HCT116 (cell line): ENCODE measurements at places on chromosomes 3 and 15. TPM values are rescaled to one million over a fixed set of nuclear protein-coding genes. Genes with fewer than 3 reads are reported as not detected.

GRCh38 chr3:23666818-23667217, 138.9 kb upstream of the UBE2E1 start:
- no peak overlapping the region for H3K27ac ChIP-seq
- peaks cover 38% of the 10 kb centered on the region for H3K4me1 ChIP-seq
- DNase-seq, result no peak
- H3K36me3 ChIP-seq, result no peaks in the 10 kb centered on the region
- no peaks in the 10 kb centered on the region for H3K27me3 ChIP-seq

DNA sequence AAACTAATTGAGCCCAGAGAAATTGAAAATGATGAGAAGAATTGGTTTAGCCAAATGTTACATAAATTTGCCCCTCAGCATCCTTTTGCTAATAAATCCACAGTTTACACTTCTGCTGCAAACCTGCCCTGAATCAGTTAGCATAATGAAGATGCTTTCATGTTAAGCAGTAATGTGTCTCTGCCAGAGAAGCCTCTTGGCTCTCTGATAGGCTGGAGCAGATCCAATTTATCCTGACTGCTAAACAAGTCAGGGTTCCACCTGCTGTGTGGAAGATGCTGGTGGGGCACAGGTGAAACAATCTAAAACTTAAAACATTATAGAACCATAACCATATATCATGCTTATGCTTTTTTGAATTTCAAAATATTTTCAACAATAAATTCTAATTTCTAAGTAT, 946.8 kb downstream of the OTOL1 start:
- no peaks in the 10 kb centered on the region for H3K36me3 ChIP-seq
- H3K27ac ChIP-seq, result no peak overlapping the region
- H3K4me3 ChIP-seq, result no peak overlapping the region

The FBXO40 gene
- not detected for total RNA-seq

GRCh38 chr3:44942202-44942921, 33.6 kb downstream of the ZDHHC3 start:
- H3K27ac ChIP-seq, result no peak overlapping the region
- no peak overlapping the region for H3K4me3 ChIP-seq
- no peaks in the 10 kb centered on the region for H3K27me3 ChIP-seq
- peaks cover 11% of the 10 kb centered on the region for H3K4me1 ChIP-seq

GRCh38 chr15:23497710-23498111, 50.7 kb upstream of the GOLGA6L2 start:
- no peaks in the 10 kb centered on the region for H3K4me1 ChIP-seq
- H3K27ac ChIP-seq, result no peak overlapping the region
- peaks cover 10% of the 10 kb centered on the region for H3K27me3 ChIP-seq

DNA sequence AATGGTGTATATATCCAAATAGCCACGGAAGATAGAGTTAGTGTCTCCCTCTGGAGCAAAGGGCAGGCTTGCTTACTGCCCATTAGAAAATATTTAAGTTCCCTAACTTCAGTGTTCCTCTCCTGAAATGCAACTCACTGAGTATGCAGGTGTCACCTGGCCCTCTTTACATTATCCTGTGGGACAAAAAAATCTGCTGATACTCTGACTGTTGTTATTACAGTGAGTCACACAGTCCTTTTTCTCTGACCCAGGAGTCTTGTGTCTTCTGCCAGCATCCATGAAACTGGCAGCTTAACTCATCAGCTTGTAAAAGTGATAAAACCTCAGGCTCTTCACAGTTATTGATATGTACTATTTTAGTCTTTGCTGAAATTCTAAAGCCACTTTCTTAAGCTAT, 42.2 kb upstream of the RASGRF1 start:
- no peaks in the 10 kb centered on the region for H3K36me3 ChIP-seq
- H3K4me3 ChIP-seq, result no peak overlapping the region
- no peak overlapping the region for H3K27ac ChIP-seq
- no peak for DNase-seq
- peaks cover 21% of the 10 kb centered on the region for H3K27me3 ChIP-seq
- H3K4me1 ChIP-seq, result no peaks in the 10 kb centered on the region

The DISP2 gene
- 3.3 TPM for total RNA-seq

GRCh38 chr3:44411031-44411645, 66.3 kb downstream of the ZNF445 start:
- DNase-seq, result no peak
- H3K36me3 ChIP-seq, result no peaks in the 10 kb centered on the region
- H3K4me3 ChIP-seq, result no peak overlapping the region
- no peaks in the 10 kb centered on the region for H3K4me1 ChIP-seq
- no peak overlapping the region for H3K27ac ChIP-seq

DNA sequence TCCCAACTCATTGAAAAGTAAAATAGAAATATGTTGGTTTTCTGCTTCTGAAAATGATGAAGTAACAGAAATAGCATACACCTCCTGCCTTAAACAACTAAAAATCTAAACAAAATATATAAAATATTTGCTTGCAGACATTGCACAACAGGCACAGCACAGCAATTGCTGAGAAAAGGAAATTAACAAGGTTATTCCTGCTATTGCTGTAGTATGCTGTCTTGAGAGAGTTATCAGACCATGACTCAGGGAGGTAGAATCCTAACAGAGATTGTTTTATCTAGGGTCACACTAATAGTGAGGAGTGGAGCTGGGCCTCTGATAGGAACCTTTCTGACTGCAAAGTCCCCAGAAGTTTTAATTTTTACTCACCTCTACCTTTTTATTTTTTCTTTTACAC, 72.6 kb downstream of the ZBTB20 start:
- H3K27me3 ChIP-seq, result no peaks in the 10 kb centered on the region
- no peak overlapping the region for H3K4me3 ChIP-seq
- peaks cover 8% of the 10 kb centered on the region; the same call in 1 of the 2 replicates for H3K4me1 ChIP-seq
- no peak overlapping the region for H3K27ac ChIP-seq
- no peaks in the 10 kb centered on the region for H3K36me3 ChIP-seq

DNA sequence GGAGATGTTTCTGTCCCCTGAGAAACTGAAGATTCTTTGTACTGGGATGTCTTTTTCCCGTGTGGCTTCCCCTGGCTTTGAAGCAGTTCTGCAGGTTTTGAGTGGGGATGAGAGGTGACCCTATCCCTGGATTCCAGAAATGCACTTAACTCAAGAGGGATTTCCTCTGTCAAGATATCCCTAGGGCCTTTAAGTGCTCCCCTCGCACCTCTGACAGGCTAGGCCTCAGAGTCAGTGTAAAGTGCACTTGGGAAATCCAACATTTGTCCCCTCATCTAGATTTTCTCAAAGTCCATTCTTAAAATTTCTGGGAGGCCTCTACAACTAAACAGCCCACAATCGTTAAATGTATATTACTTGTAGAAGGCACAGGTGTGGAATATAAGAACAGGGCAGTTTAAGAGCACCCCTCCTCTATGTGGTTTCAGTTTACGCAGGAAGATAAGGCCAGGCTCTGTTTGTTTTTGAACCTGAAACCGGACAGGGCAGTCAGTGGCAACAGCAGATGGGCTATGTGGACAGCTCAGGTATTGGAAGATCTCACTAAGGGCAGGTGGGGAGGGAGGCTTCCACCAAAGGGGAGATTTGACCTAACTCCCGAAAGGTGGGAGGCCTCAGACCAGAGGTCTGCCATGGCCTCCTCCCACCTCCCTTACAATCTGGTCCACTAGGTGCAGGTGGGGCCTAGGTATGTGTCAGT, 4.8 kb downstream of the C3orf52 start:
- H3K36me3 ChIP-seq, result no peaks in the 10 kb centered on the region
- no peak overlapping the region for H3K27ac ChIP-seq
- no peaks in the 10 kb centered on the region for H3K27me3 ChIP-seq
- no peak for DNase-seq
- H3K4me3 ChIP-seq, result no peak overlapping the region

DNA sequence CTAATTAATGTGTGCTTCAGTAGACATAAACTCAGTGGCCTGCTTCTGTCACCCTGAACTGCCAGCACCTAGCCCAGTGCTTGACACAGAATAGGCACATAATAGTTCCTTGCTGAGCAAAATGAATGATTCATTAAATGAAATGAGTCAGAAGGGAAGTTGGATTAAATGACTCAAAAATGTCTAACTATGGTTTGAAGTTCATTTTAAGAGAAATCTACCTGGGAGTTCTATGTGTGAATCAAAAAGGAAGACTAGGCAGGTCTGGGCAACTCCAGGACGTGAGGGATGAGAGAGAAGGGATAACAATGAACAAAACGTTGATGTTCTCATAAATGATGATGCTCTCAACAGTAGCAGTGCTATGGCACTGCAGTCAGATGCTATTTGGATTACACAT, 175.0 kb downstream of the CFAP20DC start:
- peak; percentile 64 for DNase-seq
- H3K4me1 ChIP-seq, result peaks cover 23% of the 10 kb centered on the region
- H3K4me3 ChIP-seq, result no peak overlapping the region
- H3K27ac ChIP-seq, result peak overlapping the region; percentile 66; the same call in 1 of the 2 replicates
- no peaks in the 10 kb centered on the region for H3K27me3 ChIP-seq
- no peaks in the 10 kb centered on the region for H3K36me3 ChIP-seq

DNA sequence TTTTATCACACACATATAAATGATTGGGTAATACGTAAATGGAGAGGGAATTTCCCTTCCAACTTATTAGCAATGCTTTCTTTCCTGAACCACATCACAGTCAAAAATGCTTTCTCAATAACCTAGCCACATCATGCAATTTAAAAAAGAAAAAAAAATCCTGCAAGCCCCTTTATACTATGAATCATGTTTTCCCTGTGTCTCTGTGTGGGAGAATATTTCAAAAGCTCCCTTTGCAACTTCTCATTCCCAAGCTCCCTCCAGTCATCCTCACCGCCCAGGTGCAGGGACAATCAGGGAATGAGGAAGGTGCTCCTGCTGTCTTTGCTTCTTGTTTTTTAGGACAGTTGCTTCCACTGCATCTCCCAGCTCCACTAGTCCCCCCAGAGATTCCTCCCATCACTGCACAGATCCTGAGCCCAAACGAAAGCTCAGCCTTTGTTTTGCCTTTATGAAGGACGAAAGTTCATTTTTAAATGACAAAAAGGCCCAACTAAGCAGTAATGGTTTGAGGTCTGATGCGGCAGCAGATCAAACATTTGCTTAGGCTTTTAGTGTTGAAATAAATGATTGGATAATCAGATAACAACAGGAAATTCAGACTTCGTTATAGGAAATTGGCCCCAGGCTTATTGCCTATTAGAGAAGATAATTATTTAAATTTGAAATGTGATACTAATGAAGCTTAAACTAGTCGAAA, 47.8 kb upstream of the ADGRG7 start:
- no peaks in the 10 kb centered on the region for H3K27me3 ChIP-seq
- no peak overlapping the region for H3K27ac ChIP-seq
- peaks cover 6% of the 10 kb centered on the region for H3K4me1 ChIP-seq
- H3K36me3 ChIP-seq, result no peaks in the 10 kb centered on the region
- DNase-seq, result no peak
- no peak overlapping the region for H3K4me3 ChIP-seq

The DAZL gene
- not detected for total RNA-seq

The PAK6 gene
- total RNA-seq, result 19.9 TPM

GRCh38 chr3:37608061-37608702, 253.5 kb upstream of the CTDSPL start:
- no peaks in the 10 kb centered on the region for H3K36me3 ChIP-seq
- H3K27me3 ChIP-seq, result peaks cover 17% of the 10 kb centered on the region; the same call in 1 of the 2 replicates
- no peak overlapping the region for H3K27ac ChIP-seq
- no peak overlapping the region for H3K4me3 ChIP-seq
- no peaks in the 10 kb centered on the region for H3K4me1 ChIP-seq

DNA sequence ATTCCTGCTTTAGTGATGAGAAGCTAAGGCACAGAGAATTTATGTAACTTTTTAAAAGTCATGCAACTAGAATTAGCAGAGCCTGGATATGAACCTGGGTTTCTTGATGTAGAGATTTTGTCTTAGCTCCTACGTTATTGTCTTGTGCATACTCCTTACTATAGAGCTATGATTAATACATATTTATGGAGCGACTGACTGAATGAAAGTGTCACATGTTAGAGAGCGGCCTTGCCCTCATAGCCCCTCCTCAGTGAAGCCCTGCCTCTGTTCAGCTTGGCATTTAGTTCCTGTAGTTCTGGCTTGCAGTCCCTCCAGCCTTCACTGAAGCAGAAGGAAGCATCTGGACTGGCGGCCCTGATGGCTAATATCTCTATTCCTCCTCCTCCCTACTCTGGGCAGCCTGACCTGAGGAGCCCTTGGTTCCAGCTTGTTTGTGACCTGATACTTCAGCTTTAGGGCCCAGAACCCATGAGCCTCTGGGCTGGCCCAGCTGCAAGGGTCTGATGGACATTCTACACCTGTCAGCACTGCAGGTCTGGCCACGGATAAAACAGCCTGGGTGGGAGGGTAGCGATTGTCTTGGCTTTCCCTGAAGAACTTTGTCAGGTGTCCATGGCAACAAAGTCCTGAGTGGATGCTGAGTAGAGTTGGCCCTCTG, 13.4 kb upstream of the AGBL1 start:
- H3K36me3 ChIP-seq, result no peaks in the 10 kb centered on the region
- H3K27ac ChIP-seq, result no peak overlapping the region
- no peak overlapping the region for H3K4me3 ChIP-seq
- H3K27me3 ChIP-seq, result peaks cover 6% of the 10 kb centered on the region; the same call in 1 of the 2 replicates

- H3K27ac ChIP-seq, result no peak overlapping the region
- no peaks in the 10 kb centered on the region for H3K4me1 ChIP-seq
- H3K36me3 ChIP-seq, result no peaks in the 10 kb centered on the region
- H3K4me3 ChIP-seq, result no peak overlapping the region
- no peaks in the 10 kb centered on the region for H3K27me3 ChIP-seq
These were observed 146.9 kb upstream of the EIF1B start for GRCh38 chr3:40162616-40163015.

- no peaks in the 10 kb centered on the region for H3K27me3 ChIP-seq
- H3K4me3 ChIP-seq, result no peak overlapping the region
- H3K4me1 ChIP-seq, result no peaks in the 10 kb centered on the region
- no peak overlapping the region for H3K27ac ChIP-seq
- no peaks in the 10 kb centered on the region for H3K36me3 ChIP-seq
These were observed 24.7 kb downstream of the TNFAIP8L3 start for GRCh38 chr15:51069983-51070382.

DNA sequence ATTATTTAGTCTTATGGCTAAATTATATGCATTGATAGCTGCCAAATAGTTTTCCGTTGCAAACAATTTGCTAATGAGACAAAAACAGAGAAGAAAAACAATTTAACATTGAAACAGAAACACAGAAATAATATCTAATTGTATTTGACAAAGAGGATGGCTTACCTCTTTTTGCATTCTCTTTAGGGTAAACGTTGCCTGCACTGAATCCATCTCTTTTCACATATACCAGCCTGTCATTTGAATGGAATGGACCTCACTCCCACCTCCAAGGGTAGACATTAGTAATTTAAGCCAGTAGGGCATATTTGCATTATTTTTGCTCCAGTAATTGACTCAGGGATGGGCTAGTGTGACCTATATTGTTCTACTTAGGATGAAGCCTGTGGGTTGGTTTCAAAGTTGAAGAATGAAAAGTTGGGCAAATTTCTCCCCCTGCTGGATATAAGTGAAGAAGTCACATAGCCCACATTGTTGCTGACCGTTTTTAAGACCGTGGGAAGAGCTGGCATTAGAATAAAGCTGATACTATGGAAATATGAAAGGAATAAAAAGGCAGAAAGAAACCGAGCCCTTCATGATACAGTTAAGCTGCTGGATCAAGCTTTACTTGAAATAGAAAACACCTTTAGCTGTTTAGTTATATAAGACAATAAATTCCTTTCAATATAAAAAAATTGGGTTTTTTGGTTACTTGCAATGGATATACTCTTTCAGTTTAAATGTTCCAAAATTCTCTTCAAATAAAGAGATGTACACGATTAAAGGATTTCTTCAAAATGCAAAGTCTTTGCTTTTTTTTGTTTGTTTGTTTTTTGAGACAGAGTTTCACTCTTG, 26.9 kb downstream of the PIERCE2 start:
- H3K36me3 ChIP-seq, result no peaks in the 10 kb centered on the region
- H3K27ac ChIP-seq, result no peak overlapping the region
- no peaks in the 10 kb centered on the region for H3K27me3 ChIP-seq

GRCh38 chr3:81851176-81851575, 89.7 kb upstream of the GBE1 start:
- no peak for DNase-seq
- no peaks in the 10 kb centered on the region; the same call in 1 of the 2 replicates for H3K27me3 ChIP-seq
- H3K4me1 ChIP-seq, result no peaks in the 10 kb centered on the region
- no peak overlapping the region for H3K4me3 ChIP-seq
- no peak overlapping the region for H3K27ac ChIP-seq

The ZNF501 gene
- 0.12 TPM for total RNA-seq
